Right ventricle myocardium superior (tissue), 1 donor: ENCODE measurements at places on chromosomes 3 and 15. TPM values are rescaled to one million over a fixed set of nuclear protein-coding genes. Genes with fewer than 3 reads are reported as not detected.

The ZNF148 gene
- 45.2 TPM for total RNA-seq

The CYP11A1 gene
- total RNA-seq: 0.51 TPM

The WWTR1 gene
- 37.9 TPM for total RNA-seq

The VEPH1 gene
- not detected for total RNA-seq

The GNAT1 gene
- not detected for total RNA-seq

The SLC38A3 gene
- 10.6 TPM for total RNA-seq

The ANKUB1 gene
- total RNA-seq: not detected

The UROC1 gene
- total RNA-seq: not detected

DNA sequence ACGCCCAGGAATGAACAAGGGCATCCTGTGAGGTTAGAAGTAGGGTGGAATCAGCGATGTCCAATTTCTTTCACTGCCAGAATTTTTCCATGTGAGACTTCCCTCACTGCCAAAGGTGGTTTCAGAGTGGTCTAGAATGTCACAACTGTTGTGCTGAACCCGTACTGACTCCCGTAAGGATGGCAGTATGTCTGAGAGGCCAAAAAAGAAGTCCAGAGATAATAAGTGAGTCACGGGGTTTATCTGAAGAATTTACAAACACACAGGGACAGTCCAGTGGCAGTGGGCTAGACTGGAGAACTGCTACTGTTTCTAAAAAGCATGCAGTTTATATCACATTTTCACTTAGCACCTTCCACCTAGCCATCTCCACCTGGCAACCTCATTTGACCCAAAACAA is 160.6 kb upstream of the ATP10A start:
- DNase-seq: no peak

- DNase-seq: no peak
Measured at GRCh38 chr3:72052841-72053409, 268.0 kb upstream of the PROK2 start.

DNA sequence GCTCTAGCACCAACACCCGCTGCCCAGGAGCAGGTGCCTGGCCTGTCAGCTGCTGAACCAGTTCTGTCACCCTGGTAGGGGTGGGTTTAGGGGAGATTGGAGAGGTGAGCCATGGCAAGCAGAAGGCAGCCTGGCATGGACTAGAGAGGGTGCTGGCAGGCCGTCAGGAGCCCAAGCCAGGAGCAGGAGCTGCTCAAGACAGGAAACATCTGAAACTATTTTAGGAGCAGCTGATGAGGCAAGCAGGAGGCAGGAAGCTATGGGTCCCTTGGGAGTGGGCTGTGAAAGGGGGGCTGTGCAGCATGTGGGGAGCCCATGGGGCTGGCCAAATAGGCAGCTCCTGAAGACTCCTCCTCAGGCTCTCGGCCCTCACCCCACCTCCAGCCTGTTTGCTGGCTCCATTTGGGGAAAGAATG is 2.3 kb downstream of the INKA1 start:
- peak; percentile 92 for DNase-seq

DNA sequence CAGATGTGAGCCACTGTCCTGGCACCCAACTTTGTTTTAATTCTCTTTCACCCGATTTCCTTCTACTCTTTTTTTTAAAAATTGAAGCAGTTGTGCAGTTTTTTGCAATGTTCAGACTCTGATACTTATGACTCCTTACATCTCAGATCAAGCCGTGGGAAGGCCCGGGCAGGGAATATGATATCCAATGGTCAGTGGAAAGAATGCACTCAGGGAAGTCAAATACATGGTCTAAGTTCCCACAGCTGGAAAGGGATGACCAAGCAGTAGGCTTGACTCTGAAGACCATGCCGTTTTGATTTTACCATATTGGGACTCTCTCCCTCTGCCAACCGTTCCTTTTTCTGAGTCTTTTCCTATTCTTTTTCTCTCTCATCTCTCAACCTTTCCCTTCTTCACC is 157.2 kb downstream of the RPLP1 start:
- DNase-seq: no peak

DNA sequence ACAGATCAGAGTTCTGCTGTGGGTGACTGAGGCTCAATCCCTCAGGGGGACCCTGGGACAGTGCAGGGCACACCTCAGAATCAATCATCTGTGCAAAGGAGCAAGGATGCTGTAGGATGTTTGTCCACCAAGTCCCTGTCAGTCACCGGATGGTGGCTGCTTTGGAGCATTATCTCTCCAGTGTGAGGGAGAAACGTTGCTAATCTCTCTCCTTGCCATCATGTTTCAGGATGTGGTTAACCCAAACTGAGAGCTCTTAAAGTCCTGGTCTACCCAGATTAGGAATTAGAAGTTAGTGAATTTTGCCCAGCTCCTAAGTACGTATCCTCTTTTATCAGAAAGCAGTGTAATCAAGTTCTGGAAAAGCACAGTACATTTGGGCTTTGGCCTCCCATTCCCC is 26.2 kb upstream of the LRRC3B start:
- no peak for DNase-seq

- DNase-seq: peak; percentile 80
Measured at GRCh38 chr3:13073326-13074005, at the start of gene IQSEC1. TSS of gene IQSEC1 (minus strand) at chr3:13073429. CDS start at chr3:13073014, 415 bp downstream.

DNA sequence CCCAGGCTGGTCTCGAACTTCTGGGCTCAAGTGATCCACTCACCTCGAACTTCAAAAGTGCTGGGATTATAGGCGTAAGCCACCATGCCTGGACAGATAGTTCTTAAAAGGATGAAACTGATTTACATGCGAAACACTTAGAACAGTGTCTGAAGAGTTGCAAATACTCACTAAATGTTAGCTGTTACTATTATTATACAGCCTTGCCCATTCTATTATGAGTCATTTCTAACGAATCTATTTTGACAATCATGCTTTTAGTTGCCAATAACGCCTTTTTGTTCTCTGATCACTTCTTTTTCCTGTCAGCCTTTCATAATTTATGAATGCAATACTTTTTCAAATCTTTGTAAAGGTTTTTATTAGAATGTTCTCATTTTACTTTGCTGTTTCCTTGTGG is 112.7 kb downstream of the SNRK start:
- no peak for DNase-seq

- no peak for DNase-seq
Measured at GRCh38 chr3:116000311-116000710, 377.0 kb downstream of the GAP43 start.

- DNase-seq: no peak
Measured at GRCh38 chr15:48144889-48145288, 24.1 kb downstream of the SLC24A5 start.

DNA sequence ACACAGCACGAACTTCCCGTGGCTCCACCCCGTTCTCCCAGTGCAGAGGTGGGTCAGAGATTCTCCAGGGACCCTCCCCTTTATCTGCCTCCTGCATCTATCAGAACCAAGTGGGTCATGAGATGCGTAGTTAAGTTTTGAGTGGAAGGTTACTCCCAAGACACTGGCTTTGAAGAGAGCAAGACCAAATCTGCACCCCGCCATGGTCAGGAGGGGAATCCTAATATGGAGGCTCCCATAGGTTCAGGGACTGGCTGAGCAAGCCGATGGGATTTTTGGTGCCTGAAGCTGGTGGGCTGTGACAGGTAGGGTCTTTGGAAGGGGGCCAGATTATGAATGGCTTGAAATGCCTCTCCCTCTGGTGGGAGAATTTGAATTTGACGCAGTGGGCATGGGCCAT is 207.0 kb upstream of the NR2E3 start:
- DNase-seq: no peak
